ENCODE measurements at places on chromosomes 2 and 18. TPM values are rescaled to one million over a fixed set of nuclear protein-coding genes. Genes with fewer than 3 reads are reported as not detected.

Gene TUBA3E
- total RNA-seq: not detected

Gene RGPD3
- 0.43 TPM for total RNA-seq

Gene SOCS6
- 10.0 TPM for total RNA-seq

Gene GTF2A1L
- 1.2 TPM for total RNA-seq

Gene PNO1
- 7.3 TPM for total RNA-seq

Gene AQP12B
- total RNA-seq: not detected

Gene POTEI
- total RNA-seq: not detected

Gene SP140L
- total RNA-seq: 10.6 TPM
